Dermis blood vessel endothelial cell (primary cell): ENCODE measurements at places on chromosomes 4 and X.
A peak's percentile ranks its signal among the peaks of the same experiment; 100 is the strongest.

- peak; percentile 59 for DNase-seq
These were observed 4.5 kb upstream of the PDGFC start for GRCh38 chr4:156976147-156976546.

- no peak for DNase-seq
These were observed 166.8 kb upstream of the HCCS start for GRCh38 chrX:10944136-10944885.

- DNase-seq = peak; percentile 92
These were observed 58.6 kb upstream of the DCTD start for GRCh38 chr4:182975806-182976205.

DNA sequence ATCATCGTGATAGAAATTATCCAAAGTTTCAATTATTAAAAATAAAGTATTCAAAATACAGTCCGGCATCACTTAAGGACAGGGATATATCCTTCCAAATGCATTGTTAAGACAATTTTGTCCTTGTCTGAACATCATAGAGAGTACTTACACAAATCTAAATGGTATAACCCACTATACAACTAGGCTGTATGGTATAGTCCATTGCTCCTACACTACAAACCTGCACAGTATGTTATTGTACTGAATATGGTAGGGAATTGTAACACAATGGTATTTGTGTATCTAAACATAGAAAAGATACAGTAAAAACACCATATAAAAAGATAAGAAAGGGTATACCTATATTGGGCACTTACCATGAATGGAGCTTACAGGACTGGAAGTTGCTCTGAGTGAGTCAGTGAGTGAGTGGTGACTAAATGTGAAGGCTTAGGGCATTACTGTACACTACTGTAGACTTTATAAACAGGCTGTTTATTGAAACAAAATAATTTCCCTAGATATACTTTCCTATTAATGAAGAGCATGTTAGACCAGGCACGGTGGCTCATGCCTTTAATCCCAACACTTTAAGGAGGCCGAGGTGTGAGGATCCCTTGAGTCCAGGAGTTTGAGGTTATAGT is 44.8 kb upstream of the PTPN13 start:
- DNase-seq = no peak

DNA sequence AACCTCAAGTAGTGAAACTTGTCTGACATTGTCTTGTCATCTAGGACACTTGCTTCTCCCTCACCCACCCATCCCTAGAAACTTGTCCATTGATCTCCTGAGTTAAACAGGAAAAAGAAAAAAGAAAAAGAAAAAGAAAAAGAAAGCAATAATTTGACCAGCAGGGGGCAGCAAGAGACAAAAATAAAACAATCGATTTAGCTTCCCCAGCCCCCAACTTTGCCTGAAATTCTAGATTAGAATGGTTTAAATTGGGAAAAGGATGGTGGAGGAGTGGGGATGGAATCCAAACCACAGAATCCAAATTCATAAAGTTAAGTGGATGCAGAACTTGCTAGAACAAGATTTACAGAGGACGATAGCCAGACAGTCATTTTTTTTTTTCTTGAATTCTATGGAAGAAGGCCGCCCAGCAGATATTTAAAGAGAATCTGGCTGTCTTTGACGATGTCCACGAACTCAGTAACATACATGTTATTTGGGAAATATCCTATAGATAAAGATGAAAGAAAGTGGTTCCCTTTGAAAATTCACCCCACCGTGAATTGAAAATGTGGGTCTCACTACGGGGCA is 282.9 kb downstream of the USP46 start:
- DNase-seq = peak; percentile 64

DNA sequence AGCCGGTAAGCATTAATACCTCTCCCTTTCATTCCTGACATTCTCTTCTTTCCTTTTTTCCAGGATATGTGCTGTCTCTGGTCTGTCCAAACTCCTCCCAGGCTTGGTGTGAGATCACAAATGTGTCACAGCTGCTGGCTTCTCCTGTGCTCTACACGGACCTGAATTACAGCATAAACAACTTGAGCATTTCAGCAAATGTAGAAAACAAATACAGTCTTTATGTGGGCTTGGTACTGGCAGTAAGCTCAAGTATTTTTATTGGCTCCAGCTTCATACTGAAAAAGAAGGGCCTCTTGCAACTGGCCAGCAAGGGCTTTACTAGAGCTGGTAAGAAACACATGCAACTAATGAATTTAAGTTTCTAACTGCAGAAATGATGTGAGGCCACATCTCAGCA is 8.4 kb downstream of the NIPAL1 start:
- no peak for DNase-seq

DNA sequence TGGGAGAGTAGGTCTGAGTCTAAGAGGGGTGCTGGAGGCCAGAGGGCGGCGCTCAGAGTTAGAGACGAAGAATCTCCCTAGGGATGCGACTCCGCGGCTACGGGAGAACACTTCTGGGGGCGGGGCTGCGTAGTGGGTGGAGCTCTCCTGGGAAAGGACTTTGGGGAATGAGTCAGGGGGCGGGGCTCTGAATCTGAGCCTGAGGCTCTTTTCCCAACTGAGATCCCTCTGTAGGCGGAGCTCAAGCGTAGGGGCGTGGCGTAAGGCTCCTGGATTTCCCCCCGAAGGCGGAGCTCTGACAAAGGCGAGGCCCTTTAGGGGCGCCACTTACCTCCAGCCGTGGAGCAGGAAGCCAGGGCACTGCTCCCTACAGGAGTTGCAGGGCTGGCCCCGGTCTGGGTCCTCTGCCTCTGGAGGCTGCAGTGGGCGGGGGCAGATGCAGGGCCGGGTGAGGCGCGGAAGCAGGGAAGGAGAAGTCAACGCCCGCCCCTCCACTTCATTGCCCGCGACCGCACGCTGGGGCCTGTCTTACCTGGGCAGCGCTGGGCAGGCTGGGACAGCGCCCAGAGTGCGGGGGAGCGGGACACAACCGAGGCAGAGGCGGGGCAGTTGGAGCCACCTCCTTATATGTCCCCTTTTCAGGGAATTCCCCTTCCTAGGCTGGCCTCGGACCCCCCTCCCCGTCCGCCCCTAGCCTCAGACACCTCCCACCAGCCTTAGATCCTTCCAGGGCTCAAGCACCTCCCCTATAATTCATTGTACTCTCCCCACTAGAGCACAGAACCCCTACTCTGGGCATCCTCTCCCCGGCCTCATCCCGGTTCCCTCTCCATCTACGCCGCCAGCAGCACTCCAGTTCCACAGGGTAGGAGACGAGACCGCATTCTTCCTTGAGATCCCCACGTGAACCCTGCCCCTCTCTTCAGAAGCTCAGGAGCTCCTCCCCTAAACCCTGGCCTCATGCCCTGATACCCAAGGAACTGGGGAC is 1.6 kb downstream of the PRICKLE3 start:
- peak; percentile 86 for DNase-seq

- DNase-seq = peak; percentile 60
These were observed 78.0 kb upstream of the DRD5 start for GRCh38 chr4:9703391-9703790.

DNA sequence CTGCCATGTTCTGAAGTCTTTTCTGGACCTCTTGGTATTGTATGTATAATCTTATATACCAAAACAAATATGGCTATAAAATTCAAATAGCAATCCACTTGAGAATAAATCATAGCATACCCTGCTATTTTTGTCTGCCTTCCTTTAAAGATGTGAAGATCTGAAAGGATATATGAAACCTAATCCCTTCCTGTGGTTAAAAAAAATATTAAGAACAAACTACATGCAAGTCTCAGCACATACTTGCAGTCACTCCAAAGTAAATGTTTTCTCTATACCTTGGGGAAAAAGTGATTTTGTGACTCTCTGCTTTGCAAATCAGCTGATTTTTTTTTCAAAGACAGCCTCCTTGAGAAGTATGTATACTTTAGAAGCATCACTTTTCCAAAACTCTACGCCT is 322.9 kb downstream of the ANKRD50 start:
- DNase-seq = no peak

DNA sequence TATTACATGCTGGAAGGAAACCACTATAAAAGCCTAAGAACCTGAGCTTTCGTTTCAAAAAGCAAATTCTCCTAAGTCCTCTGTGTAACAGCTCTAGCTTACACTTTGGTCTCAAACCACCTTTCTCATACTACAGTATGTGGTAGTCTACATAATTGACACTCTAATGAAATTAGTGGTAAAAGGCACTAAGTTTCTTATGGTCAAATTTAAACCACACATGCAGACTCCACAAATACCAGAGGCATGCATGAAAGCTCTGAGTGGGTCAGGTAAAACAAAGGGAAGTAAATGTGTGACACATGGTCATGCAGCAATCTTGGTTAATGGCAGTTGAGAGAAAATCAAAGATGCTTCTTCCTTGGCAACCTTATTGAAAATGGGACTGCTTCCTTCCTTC is 187.8 kb downstream of the CCNG2 start:
- no peak for DNase-seq

DNA sequence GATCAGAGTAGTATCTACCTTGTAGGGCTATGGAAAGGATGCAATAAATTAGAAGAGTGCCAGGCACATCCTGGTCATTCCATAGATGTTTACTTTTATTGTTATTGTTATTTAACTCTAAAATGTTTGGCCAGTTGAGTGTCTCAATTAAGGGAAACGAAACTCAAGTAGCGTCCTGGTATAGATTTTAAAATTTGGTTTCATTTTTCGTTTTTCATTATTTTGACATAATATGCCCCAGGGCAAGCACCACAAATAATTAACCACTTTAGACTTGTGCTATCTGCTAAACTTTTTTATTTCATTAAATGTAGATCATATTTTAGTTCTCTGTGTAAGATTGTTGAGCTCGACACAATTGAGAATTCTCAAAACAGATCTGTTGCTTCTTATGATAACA is 179.7 kb upstream of the PRPS2 start:
- DNase-seq = no peak

DNA sequence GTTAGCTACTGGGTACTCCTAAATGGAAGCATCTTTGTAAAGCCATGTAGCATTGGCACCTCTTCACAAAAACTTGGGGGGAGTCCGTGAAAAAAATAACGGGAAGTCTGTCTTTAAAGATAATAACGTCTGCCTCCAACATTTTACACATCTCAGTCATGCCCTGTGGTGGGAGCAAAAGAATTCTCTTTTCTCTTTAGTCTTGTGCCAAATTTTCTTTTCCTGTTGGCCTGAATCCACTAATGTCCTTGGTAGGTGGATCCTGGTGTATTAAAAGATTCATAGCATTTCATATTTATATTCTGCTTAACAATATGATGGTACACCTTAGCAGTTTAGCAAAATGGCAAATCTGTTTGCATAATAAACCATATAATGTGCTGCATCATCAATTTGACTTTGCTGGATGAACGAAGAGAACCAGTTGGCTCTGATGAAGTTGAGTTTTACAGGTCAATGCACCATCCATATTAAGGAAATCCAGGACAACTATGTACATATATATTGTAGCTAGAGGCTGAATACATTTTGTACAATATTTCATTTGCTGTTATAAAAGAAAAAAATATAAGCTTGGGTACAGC is 746.4 kb upstream of the MAGEB2 start:
- DNase-seq = peak; percentile 57

GRCh38 chr4:1543976-1544375 is 137.7 kb upstream of the NKX1-1 start:
- DNase-seq = no peak

DNA sequence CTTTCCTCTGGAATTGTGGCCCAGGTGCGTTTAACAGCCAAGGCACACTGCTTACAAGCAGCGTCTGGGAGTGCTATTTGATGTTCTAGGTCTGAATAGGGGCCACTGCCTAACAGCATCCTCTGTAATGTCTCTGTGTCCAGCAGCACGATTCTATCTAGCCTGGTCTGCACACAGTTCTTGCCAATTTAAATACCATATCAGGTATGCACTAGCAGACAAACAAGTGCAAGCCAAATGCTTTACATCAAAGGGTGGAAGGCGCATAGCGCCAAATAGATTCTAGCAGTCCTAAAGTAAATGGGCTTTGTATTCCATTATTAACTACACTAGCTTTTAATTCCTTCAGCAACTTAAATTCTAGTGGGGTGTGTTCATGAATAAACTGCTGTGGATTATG is 15.8 kb upstream of the UGDH start:
- DNase-seq = no peak

GRCh38 chr4:158912390-158912789 is 143.6 kb downstream of the FNIP2 start:
- DNase-seq = no peak

GRCh38 chr4:48570646-48571220 is 80.7 kb downstream of the ZAR1 start:
- no peak for DNase-seq

GRCh38 chr4:112942077-112942476 is 107.4 kb upstream of the ANK2 start:
- DNase-seq = no peak

DNA sequence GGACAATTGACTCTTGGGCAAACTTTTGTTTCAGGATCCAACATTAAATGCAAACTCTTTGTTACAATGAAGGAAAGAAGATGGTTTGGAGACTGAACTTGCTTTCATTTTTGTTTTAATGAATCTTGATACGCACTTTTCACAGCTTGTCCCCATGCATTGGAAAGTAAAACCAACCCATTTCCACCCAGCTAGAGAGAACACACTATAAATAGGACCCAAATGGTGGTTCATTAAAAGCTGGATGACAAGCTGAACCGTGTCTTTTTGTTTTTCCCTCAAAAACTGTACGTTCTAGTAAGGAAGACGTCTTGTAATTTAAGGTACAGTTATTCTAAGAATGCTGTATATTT is 95.3 kb upstream of the EGFL6 start:
- no peak for DNase-seq
